ENCODE measurements at places on chromosomes 16 and 17.

DNA sequence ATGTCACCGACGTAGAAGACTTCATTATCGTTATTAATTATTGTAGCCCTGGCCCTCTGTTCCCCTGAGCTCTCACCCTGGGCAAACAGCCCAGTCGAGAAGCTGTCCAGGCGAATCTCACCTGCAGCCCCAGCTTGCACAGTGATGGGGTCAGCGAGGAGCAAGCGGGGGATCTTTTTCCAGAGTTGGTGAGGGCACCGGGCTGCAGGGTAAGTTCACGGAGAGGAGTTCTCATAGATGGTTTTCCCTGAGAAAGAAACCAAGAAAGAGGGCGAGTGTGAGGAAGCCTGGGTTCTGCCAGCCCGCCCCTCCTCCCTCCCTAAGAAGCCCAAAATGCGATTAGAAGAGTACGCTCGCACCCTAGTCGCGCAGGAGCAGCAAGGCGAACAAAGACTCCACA is 436 bp downstream of the SPAG5 start:
- DNase-seq: no peak

GRCh38 chr16:11032922-11033291 is 88.5 kb downstream of the CLEC16A start:
- DNase-seq: no peak

- DNase-seq: no peak
Measured at GRCh38 chr16:79845734-79846135, 245.2 kb upstream of the MAF start.

DNA sequence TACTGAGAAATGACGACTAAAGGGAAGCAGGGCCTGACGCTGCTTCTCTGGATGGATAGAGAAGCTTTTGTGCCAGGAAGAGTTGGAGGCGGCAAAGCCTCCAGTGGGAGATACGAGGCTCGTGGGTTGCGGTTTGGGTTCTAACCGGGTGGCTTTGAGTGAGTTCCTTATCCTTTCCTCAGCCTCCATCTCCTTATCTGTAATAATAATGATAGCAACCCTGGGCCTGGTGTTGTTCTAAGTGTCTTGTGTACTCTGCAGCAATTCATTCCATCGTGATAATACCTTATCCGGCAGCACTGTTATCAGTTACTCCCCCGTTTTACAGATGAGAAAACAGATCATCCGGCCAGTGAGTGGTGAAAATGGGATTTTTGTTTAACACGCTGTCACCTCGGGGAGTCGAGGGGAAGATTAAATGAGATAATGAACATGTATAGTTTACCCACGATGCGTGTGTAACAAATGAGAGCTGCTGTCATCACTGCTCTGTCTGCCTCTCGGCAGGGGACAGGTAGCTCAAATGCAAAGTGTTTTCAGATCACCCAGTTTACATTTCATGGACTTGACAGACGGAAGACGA is 52.0 kb upstream of the LHX1 start:
- DNase-seq: no peak

GRCh38 chr17:67942810-67943209 is 53.5 kb downstream of the C17orf58 start:
- peak; percentile 0 for DNase-seq

DNA sequence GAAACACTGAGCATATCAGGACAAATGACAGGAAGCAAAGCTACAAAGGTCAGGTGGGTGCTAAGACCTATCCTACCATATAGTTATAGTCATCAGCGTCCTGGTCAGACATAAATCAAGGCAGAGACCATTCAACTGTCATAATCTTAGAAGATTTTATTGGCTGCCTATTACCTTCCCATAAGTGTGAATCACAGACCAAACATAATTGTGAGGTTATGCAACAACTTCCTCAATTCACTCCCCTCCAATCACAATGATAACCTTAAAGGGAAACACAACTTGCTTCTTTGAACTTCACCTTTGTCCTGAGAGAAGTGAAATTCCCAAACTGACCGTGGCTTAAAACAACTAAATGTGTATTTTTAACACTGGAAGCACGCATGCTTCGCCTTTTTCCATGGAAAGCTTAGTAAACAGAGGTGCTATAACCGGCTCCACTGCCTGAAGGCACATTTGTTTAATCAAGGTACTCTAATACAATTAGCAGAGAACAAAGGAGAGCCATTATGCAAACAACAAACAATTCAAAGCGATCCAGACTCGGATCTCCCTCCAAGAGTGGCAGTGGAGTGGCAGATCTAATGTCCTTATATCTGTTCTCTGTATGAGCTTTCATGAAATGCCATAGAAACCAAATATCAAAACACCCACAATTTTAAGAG is 84.9 kb downstream of the TMEM114 start:
- no peak for DNase-seq

Data from SHP77 (cell line).